Smooth muscle cell of the umbilical artery (primary cell): ENCODE measurements at places on chromosomes 7 and 10. TPM values are rescaled to one million over a fixed set of nuclear protein-coding genes. Genes with fewer than 3 reads are reported as not detected.

The DDC gene
- total RNA-seq: not detected in 2 replicates

The HMX2 gene
- not detected in 2 replicates for total RNA-seq

The RADIL gene
- total RNA-seq: 0.30 and 1.2 TPM in 2 replicates

The TMEM130 gene
- total RNA-seq: 0.30 and 0.88 TPM in 2 replicates

The MACC1 gene
- total RNA-seq: under 0.01 and 0.05 TPM in 2 replicates

The TRIM73 gene
- 0.59 and 0.74 TPM in 2 replicates for total RNA-seq

The PPP1R3A gene
- not detected in 2 replicates for total RNA-seq

The NODAL gene
- not detected in 2 replicates for total RNA-seq

The AQP1 gene
- 19.5 and 27.0 TPM in 2 replicates for total RNA-seq

The EGFR gene
- total RNA-seq: 60.3 and 152 TPM in 2 replicates

The C10orf95 gene
- not detected in 2 replicates for total RNA-seq

The LMOD2 gene
- not detected in 2 replicates for total RNA-seq

The CALD1 gene
- total RNA-seq: 600 and 815 TPM in 2 replicates

The RPEL1 gene
- total RNA-seq: 0.09 TPM in 1 of 2 replicates, not detected in the other

The CD36 gene
- 1.2 TPM in 2 replicates for total RNA-seq

The CALCR gene
- total RNA-seq: not detected in 2 replicates

The H2BK1 gene
- total RNA-seq: not detected in 2 replicates

The LRMDA gene
- total RNA-seq: 0.30 and 0.92 TPM in 2 replicates

The ZNF3 gene
- total RNA-seq: 26.4 and 30.4 TPM in 2 replicates

The NAT16 gene
- total RNA-seq: not detected in 2 replicates

The FOXP2 gene
- 0.92 and 1.2 TPM in 2 replicates for total RNA-seq

The SDK1 gene
- 0.30 and 0.46 TPM in 2 replicates for total RNA-seq

The PLXNA4 gene
- total RNA-seq: 2.4 and 6.5 TPM in 2 replicates

The CDC14C gene
- total RNA-seq: not detected in 2 replicates
